Activated T-helper 9 cell treated with anti-CD3 and anti-CD28 coated beads, Interleukin-2, amount 50 U/mL, for 16 hours (primary cell): ENCODE measurements at places on chromosomes 5 and 9.

- no peak for DNase-seq
These were observed 13.8 kb downstream of the ST8SIA4 start for GRCh38 chr5:100889165-100889743.

GRCh38 chr9:136738960-136739359, 3.8 kb downstream of the LCN10 start:
- DNase-seq: no peak

GRCh38 chr5:114362197-114362976, 517 bp downstream of the KCNN2 start:
- no peak for DNase-seq

DNA sequence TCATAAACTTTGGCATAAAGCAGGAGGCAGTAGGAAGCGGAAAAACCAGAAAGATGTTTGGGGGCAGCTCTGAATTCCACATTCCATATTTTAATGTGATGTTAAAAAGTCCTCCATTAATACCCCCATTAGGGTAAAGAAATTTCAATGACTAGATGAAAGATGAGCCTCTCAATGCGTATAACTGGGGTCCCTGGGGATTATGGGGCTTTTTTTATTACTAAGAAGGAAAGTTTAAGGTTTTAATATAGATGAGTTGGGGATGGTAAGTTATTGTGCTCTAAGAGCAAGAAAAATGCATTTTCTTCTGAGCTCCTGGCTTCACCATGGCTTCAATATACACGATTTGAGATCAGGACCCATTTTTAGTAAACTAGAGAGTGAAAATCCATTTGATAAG, 321.9 kb downstream of the CDK5RAP2 start:
- no peak for DNase-seq
